CD4-positive, alpha-beta T cell (primary cell): ENCODE measurements at places on chromosomes 3 and 15.

DNA sequence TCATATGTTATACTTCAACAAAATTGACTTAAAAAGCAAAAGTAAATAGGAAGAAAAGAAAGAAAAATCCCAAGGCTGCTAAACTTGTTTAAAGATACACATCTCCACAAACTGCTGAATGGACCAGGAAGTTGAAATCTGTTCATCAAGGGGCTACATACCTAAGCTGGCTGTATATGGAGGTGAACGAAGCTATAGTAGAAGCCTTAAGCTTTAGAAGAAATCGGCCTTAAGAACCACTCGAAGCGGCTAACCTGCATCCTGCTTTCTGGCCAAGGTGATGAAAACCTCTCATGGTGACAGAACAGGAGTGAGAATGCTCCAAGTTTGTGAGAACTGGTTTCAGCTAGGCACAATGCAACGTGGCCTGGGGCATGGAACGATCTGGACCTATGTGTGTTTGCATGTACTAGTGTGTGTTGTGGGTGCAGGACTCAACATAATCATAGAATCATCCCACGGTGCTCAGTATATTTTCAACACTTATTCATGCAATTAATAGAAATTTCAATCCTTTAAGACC lies 31.3 kb upstream of the SPTBN5 start:
- H3K36me3 ChIP-seq: peaks cover 11% of the 10 kb centered on the region
- no peak overlapping the region for H3K4me3 ChIP-seq
- H3K27me3 ChIP-seq: no peaks in the 10 kb centered on the region
- H3K27ac ChIP-seq: no peak overlapping the region

- H3K4me3 ChIP-seq: no peak overlapping the region
- H3K27ac ChIP-seq: no peak overlapping the region
- no peaks in the 10 kb centered on the region for H3K27me3 ChIP-seq
- H3K36me3 ChIP-seq: no peaks in the 10 kb centered on the region
- H3K4me1 ChIP-seq: peaks cover 18% of the 10 kb centered on the region
Observed at GRCh38 chr3:134239538-134239937, 11.1 kb downstream of the RYK start.

DNA sequence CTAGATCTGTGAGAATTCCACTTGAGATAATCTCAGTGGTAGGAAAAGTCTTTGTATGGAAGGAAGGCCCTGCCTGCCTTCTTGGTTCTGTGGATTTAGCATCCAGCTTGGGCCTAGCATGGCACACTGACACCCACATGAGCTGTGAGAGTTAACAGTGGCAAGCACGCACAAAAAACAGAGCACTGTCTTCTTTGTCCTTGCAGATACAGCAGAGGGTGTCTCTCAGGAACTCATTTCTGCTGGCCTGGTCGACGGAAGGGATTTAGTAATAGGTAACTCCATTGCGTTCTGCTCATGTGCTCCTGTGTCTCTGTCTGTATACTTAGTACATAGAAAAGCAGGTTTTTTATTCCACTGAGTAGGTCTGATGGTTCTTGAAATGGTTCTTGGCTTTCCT lies 14.4 kb upstream of the SLC22A13 start:
- no peak overlapping the region for H3K4me3 ChIP-seq
- H3K4me1 ChIP-seq: no peaks in the 10 kb centered on the region
- no peak overlapping the region for H3K27ac ChIP-seq
- H3K36me3 ChIP-seq: peaks cover 74% of the 10 kb centered on the region
- DNase-seq: no peak

DNA sequence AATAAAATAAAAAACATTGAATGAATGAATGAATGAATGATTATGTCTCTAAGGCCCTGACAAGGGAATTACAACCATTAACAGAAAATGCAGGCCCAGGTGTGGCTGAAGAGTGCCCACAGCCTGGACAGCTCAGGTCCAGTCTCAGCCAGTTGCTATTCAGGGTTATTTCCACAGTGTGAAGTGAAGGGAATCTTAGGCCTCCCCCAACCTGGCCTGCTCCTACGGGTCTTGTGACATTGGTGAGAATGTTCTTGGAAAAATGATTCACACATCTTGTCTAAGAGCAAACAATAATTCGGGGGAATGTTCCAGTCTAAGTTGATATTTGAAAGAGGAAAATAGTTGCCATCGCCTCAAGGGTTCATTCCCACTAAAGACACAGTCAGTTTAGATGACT lies 37.0 kb downstream of the MINDY4B start:
- no peaks in the 10 kb centered on the region for H3K27me3 ChIP-seq
- no peak overlapping the region for H3K27ac ChIP-seq
- no peak overlapping the region for H3K4me3 ChIP-seq
- H3K4me1 ChIP-seq: no peaks in the 10 kb centered on the region
- no peak for DNase-seq
- no peaks in the 10 kb centered on the region for H3K36me3 ChIP-seq

- H3K4me3 ChIP-seq: no peak overlapping the region
- no peak overlapping the region for H3K27ac ChIP-seq
- no peaks in the 10 kb centered on the region for H3K36me3 ChIP-seq
Observed at GRCh38 chr3:23055733-23056376, 147.3 kb upstream of the UBE2E2 start.

DNA sequence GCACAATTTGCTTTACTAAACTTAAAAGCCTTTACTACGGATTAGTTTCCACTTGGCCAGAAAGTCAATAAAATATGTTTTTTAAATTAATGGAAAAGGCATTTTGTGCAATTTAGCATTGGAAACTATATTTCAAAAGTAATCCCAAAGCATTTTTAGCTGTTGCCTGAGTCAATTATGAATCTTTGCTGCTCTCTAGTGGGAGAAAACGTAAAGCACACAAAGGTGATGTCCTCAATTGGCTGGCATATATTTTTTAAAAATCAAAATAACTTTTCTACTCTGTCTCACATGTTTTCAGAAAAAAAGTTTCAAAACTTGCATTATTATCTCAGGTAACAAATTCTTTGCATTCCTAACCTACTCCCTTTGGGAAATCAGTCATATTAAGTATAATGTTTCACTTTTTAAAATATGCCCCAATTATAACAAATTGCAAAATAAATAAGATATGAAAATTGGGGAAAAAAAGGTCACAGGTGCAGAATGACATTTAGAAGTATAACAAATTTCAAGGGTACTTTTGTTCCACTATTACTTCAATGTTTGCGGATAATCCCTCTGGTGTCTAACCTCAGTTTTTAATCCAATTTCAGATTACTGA lies 47.2 kb upstream of the TEX55 start:
- no peaks in the 10 kb centered on the region for H3K4me1 ChIP-seq
- no peak overlapping the region for H3K27ac ChIP-seq
- DNase-seq: no peak
- H3K27me3 ChIP-seq: no peaks in the 10 kb centered on the region

DNA sequence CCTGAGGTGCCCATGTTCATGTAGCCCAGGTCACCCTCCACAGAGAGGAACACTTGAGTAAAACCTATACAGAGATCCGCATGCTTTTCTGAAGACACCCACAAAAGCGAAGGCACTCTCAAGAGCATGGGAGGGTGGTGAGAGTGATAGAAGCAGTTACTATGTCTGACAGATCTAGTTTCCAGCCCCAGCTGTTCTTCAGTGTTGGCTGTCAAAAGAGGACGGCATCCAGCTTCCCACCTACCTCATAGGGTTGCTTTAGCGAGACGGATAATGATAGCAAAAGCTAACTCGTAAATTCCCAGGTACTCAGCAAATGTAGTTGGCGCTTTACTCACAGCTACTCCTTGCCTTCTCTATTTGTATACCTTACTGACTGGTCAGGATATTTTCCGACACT lies 3.0 kb upstream of the MEX3B start:
- no peak overlapping the region for H3K4me3 ChIP-seq
- H3K27ac ChIP-seq: no peak overlapping the region
- no peaks in the 10 kb centered on the region for H3K36me3 ChIP-seq
- peaks cover 4% of the 10 kb centered on the region for H3K27me3 ChIP-seq
- DNase-seq: no peak

GRCh38 chr3:69683082-69683806 lies 56.0 kb upstream of the MITF start:
- peaks cover 3% of the 10 kb centered on the region for H3K27me3 ChIP-seq
- no peak for DNase-seq
- no peak overlapping the region for H3K27ac ChIP-seq
- no peaks in the 10 kb centered on the region for H3K4me1 ChIP-seq
